Renal cortex interstitium (tissue), 15 donors: ENCODE measurements at places on chromosomes 13 and 19.

DNA sequence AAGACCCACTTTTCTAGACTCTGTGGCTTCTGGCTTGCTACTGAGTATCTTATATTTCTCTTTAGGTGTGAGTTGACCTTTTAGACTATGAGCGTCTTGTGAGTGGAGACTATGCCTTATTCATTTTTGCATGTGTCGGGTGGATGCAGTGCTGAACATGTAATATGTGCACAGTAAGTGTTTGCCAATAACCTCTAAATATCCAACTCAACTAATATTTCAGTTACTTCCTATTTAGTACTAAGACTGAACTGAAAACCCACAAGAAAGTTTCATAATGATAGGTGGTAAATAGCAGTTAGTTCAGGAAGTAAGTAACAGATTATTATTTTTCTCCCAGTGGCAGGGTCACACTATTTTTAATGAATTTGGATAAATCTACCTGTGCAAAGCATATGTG is 269.3 kb downstream of the KCNRG start:
- DNase-seq: no peak

- no peak for DNase-seq
Measured at GRCh38 chr19:48513289-48514122, 1.9 kb upstream of the LMTK3 start.

GRCh38 chr13:30006246-30006645 is 155.8 kb upstream of the UBL3 start:
- no peak for DNase-seq

- no peak for DNase-seq
Measured at GRCh38 chr13:37448153-37448552, 150.4 kb downstream of the POSTN start.

- DNase-seq: no peak
Measured at GRCh38 chr13:79450110-79450509, 30.8 kb upstream of the NDFIP2 start.

GRCh38 chr19:30231408-30232318 is 140.5 kb upstream of the ZNF536 start:
- DNase-seq: no peak
